ENCODE measurements at places on chromosomes 2 and 18.

GRCh38 chr2:148616662-148617061 is 27.9 kb upstream of the EPC2 start:
- no peak for DNase-seq

DNA sequence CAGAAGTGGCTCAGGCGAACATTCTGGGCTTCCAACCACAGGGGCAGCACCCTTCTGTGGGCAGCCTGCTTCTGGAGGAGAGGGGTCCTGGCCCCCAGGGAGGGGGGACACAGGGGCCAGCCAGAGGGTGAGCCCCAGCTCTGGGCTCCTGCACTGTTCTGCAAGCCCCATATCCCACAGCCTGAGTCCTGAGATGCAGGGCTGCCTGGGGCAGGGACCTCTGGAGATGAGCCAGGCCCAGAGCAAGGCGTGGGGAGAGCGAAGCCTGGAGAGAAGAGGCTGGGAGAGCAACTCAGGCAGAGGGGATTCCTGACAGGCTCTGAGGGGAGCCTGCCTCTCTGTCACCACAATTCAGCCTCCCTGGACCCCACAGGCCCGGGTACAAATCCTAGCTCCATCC is 13.5 kb upstream of the PRSS56 start:
- no peak for DNase-seq

- DNase-seq, result no peak
Measured at GRCh38 chr2:70047451-70047850, 39.8 kb upstream of the PCBP1 start.

GRCh38 chr2:47271054-47272000 is 116.2 kb upstream of the STPG4 start:
- DNase-seq, result no peak

DNA sequence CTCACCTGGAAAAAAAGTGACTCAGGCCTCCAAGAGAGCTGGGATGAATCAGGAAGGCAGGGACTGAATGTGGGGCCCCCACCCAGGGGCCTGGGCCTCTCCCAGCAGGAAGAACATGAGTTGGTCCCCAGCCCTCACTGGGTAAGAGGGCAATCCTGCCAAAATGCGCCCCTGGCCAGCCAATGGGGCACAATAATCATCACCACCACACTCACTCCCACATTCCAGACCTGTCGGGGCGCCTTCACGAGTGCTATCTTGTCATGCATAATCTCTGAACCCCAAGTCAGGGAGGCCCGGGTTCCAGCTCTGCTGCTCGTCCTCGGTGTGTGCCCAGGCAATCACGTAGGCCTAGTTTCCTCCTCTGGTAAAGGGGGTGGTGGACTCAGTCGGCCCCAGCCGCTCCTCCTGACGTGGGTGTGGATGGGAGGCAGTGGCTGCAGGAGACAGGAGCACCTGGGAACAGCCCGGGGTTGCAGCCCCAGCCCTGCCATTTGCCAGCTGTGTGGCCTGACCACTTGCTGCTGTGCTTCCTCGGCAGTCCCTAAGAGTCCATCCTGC is 115.1 kb downstream of the CYP26B1 start:
- DNase-seq, result no peak

DNA sequence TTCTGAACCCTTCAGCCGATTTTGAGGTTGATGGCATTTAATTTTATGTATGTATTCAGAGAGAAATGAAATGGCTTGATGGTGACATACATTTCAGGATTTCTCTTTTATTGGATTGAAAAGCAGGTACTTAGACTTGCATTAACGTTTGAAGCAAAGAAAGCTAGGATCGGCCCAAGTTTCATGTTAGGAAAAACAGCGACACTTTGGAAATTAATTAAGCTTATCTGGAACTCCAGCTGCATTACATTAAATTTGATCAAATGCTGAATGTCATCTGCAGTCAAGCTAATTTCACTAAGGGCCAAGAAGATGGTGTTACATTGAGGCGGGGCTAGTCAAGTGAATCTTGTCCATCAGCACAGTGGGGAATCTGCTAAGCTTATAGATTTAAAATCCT is 441.8 kb downstream of the IRS1 start:
- no peak for DNase-seq

GRCh38 chr2:74347742-74348141 is 4.5 kb upstream of the SLC4A5 start:
- DNase-seq, result no peak

- no peak for DNase-seq
Measured at GRCh38 chr2:214695789-214696188, 113.7 kb downstream of the BARD1 start.

DNA sequence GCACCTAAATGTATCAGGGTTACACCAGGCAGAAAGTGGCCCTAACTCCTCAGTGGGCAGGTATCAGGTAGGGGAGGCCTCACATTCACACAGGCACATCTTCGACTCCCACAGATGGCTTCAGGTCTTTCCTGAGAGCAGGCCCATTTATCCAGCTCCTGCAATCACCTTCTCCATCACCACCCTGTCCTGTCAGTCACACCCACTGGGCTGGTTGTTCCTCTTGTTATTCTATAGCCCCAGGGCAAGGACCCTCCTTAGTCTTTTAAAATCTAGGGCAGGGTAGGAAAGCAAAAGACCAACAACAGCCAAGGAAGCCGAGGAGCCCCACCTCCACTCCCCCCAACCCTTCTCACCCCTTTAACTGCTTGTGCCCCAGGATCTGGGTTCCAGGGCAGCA is 9.1 kb upstream of the HOXD4 start:
- no peak for DNase-seq

DNA sequence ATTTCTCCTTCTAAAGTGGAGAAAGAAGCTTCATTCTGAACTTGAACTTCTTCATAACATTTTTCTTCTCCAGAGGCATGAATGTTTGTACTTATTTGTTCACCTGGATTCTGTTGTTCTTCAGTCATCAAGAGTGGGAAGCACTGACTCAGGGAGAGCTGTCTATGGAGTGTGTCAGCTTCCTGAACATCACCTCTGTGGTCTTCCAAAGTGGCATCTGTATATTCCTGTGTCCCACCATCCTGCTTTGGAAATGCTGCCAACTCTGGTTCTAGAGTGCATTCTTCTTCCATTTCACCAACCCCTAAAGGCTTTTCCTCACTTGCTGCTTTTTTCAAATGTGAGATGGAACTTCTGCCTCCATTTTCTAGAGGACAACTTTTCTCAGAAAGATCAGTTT is 59.5 kb downstream of the TTN start:
- no peak for DNase-seq

GRCh38 chr2:149611100-149611820 is 23.7 kb upstream of the MMADHC start:
- DNase-seq, result no peak

DNA sequence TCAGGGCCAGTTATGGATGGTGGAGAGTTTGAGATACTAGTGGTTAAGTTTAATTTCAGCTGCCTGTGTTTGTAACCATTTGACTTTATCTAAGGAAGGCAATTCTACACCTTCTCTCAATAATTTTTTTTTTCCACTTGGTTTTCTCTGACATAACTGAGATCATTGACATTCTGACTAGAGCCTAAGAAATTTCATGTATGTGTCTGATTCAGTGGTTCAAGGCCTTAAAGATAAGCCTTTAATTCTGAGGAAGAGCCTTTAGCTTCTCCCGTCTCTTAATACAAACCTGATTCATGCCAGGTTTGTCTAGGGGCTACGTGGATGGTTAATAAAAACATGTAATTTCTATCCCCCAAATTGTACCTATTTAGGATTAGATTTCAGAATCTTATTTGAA is 971.4 kb downstream of the DPP10 start:
- DNase-seq, result no peak

All from hypothalamus (tissue), 51 donors.